ENCODE measurements at places on chromosomes 5 and 9.
A peak's percentile ranks its signal among the peaks of the same experiment; 100 is the strongest.

DNA sequence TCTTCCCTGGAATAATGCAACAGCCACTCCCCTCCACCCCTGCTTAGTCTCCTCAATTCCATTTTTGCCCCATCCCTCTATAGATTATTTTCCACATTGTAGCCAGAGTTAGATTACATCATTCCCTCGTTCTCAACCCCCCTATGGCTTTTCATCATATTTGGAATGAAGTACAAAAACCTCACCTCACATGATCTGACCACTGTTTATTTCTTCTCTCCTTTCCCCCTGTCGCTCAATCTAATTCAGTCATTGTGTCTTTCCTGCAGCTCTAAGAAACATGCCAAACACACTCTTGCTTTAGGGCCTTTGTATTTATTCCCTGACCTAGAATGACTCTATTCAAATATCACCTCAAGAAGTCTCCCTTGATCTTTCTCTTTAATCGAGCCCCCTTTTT, 22.6 kb upstream of the HK3 start:
- DNase-seq: no peak

DNA sequence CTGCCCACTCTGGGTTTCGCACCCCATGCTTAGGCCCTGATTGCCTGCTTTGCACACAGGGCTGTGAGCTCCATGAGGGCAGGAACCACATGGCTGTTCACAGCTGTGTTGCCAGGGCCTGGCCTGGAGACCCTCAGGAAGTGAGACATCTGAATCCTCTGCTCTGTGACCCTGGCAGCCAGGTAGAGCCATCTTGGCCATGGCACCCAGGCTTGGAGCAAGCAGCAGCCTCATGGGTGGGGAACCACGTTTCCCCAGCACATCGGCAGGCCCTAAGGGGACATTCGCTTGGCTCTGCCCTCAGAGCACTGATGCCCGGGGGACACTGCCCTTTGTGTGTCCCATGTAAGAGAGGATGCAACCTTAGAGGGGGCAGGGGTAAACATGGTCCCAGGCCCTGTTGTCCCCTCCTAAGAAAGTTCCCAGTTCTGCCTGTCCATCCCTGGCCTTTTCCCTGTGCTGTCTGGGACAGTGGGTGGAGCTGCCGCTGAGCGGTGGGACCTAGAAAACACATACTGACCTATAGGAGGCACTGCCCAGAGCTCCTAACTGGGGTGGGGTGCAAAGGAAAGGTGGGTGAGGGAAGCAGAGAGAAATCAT, 144.1 kb upstream of the IER5L start:
- DNase-seq: peak; percentile 20

DNA sequence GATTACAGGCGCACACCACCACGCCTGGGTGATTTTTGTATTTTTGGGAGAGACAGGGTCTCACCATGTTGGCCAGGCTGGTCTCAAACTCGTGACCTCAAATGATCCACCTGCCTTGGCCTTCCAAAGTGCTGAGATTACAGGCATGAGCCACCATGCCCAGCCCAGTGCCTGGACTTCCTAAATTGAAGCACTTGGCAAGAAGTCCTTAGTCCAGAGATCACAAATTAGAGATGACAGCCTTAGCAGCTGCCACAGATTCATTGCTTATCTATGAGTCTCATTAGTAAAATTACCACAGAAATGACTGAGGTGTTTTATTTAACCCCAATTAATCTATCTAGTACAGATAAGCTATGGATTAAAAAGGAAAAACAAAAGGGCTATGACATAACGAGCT, 19.2 kb downstream of the EFCAB9 start:
- DNase-seq: no peak

GRCh38 chr9:95570150-95570549, 53.4 kb upstream of the PTCH1 start:
- DNase-seq: no peak

DNA sequence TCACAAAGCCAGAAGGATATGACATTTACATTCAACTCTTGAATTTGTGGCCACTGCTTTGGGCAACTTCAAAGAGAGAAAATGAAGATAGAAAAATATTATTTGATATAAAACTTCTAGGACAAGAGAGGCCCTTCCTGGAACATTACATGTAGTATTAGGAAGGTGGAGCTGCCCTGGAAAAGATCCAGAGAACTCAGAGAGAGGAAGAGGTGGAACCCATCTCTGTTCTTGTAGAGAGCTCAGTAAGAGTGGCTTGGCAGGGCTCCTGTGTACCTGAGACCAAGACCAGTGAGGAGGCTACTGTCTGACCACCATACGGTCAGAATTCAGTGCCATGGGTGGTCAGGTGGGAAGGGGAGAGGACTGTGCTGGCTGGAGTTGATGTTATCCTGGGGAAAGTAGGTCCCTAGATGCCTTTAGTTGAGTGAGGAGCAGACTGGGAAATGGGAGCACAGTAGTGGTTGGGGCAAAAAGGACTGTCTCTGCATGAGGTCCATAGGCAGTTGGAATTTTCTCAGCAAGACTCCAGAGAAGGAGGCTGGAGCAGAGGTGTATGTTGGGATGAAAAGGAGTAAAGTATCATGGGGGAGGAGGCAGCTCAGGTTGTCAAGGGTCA, 7.6 kb downstream of the TGFBI start:
- no peak for DNase-seq

- no peak for DNase-seq
Measured at GRCh38 chr5:151584057-151584937, 6.8 kb downstream of the FAT2 start.

GRCh38 chr5:90741022-90741564, 182.5 kb downstream of the ADGRV1 start:
- DNase-seq: no peak

GRCh38 chr9:108816037-108816436, 39.7 kb downstream of the ACTL7B start:
- DNase-seq: no peak

GRCh38 chr9:69027355-69028097, 8.0 kb upstream of the FXN start:
- DNase-seq: peak; percentile 53

GRCh38 chr5:150272531-150272930, 17.0 kb downstream of the CAMK2A start:
- no peak for DNase-seq

GRCh38 chr5:178058321-178059012, 54.9 kb upstream of the N4BP3 start:
- no peak for DNase-seq

DNA sequence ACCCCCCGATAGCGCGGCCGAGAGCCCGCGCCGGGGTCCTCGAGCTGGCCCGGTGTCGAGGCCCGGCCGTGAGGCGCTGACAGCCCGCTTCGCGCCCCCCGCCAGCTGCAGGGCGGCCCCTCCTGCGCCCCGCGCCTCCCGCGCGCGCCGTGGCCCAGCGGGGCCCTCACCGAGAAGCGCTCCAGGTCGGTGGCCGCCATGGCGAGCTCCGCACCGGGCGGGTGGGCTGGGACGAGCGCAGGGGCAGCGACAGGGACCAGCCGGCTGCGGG, 166 bp downstream of the SEPTIN8 start:
- DNase-seq: no peak

GRCh38 chr9:124797343-124798103, 20.6 kb downstream of the OLFML2A start:
- DNase-seq: no peak

DNA sequence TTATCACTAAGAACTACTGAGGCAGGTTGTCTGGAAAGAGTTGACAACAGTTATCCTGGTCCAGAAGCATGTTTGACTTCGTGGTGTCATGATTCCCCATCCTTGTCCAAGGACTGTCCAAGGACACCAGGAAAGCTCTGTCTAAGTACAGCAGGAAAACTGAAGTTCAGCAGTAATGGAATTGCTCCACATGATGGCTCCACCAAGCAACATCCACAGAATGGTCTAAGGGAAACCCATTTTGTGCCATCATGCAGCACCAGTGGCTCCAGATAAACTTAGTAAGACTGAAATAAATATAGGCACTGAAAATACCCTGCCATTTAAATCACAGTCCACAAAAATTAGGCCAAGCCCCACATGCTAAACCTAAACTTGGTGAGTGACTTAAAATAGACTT, 192.8 kb downstream of the CDH18 start:
- DNase-seq: no peak

- no peak for DNase-seq
Measured at GRCh38 chr5:21823076-21823574, 1030.0 kb downstream of the CDH12 start.

- no peak for DNase-seq
Measured at GRCh38 chr5:144465441-144465840, 294.8 kb downstream of the KCTD16 start.

GRCh38 chr9:134676886-134677285, 35.3 kb downstream of the COL5A1 start:
- DNase-seq: no peak

- no peak for DNase-seq
Measured at GRCh38 chr5:23977997-23978396, 470.6 kb downstream of the PRDM9 start.

- DNase-seq: no peak
Measured at GRCh38 chr9:87996234-87996860, 22.0 kb upstream of the CDK20 start.

- no peak for DNase-seq
Measured at GRCh38 chr5:154373326-154373725, 72.5 kb upstream of the SAP30L start.

DNA sequence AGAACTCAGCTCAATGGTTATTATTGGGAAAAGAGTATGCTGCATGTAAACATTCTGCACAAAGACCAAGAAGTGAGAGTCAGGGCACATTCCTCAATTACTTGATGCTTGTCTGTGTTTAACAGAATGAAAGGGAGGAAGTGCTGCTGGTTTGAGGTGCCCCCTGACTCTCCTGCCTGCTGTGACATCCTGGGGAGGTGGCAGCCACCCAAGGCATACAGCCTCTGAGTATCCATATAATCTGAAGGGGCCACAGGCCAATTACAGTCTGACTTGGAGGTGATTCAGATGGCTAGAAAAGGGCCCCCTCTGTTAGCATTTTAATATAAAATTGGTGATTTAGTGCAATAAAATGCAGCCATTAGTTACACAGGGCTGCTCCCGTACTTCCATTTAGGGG, 313.8 kb downstream of the ASTN2 start:
- no peak for DNase-seq

DNA sequence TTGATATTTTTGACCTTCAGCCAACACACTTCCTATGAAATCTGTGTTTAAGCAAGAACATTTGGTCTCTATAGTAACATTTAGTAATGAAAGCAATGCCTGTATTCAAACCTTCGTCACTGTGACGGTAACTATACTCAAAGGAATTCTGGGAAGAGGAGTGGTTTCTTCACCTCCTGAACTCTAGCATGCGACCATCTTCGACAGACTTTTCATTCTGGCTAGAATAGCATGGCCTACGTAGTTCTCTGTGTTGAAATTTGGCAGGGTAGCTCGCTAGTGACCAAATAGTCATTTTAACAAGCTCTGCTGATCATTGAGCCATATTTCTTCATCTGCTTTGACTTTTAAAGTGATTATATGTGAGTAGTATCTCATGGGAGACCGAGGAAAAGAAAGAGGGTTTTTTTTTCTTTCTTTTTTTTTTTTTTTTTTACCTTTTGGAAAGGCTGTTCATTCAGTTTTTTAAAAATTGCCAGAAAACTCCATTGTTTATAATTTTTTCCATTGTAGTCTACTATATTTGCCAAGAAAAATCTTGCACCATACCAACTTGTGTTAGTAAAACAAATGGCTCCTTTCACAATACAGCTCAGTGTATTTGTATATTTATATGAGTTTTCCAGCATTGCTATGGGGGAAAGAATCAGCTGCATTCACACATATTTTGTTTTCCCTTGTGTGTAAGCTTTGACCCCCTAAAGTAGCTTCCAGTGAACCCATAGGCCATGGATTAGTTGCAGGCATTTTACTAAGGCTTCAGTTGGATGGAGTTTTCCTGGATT, 166.8 kb downstream of the NNT start:
- DNase-seq: no peak

GRCh38 chr9:123365287-123365880, 9.4 kb downstream of the CRB2 start:
- DNase-seq: no peak

GRCh38 chr5:135670588-135670987, 91.8 kb upstream of the CXCL14 start:
- no peak for DNase-seq

DNA sequence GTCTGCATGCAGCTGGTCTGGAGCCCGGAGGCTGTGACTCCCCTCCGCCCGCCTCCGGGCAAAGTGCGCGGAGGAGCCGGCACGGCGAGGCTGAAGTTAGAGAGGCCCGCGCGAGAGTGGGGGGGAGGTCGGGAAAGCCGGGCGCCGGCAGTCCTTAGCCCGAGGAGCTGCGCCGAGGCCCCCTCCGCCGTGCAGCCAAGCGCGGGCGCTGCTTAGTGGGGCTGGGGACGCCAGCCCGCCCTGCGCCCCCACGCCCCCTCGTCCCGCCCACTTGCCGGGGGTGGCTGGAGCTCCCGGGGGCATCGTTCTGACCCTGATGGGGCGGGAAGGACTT, 403 bp downstream of the NINJ1 start:
- DNase-seq: peak; percentile 66

GRCh38 chr5:56307714-56308333, 74.7 kb upstream of the ANKRD55 start:
- DNase-seq: no peak

- no peak for DNase-seq
Measured at GRCh38 chr9:36922548-36922947, 111.5 kb downstream of the PAX5 start.

- DNase-seq: no peak
Measured at GRCh38 chr5:174067499-174067898, 22.0 kb downstream of the NSG2 start.

- DNase-seq: no peak
Measured at GRCh38 chr5:65823204-65823603, 101.2 kb downstream of the NLN start.

DNA sequence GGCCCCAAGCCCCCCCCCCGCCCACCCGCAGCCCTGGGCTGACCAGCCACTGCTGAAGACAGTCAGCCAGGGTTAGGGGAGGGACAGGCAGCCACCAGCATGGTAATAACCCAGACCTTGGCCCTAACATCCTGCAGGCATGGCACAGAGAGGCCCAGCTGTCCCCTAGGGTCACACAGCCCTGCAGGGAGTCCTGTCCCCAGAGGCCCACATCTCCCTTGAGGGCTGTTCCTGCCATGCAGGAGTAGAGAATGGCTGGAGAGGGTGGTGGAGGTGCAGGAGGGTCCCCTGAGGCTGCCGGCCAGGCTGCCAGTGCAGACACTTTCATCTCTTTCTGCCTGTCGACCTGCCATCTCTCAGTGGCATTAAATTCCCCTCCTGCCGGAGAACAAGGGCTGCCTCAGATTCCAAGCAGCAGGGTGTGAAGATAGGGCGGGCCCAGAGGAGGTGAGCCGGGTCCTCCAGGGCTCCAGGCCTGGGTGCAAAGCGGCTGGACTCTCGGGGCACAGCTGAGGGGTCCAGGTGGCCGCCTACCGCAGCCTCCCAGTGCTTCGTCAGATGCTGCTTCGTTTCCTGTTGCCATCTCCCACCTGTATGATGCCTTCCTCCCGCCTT, 40.0 kb downstream of the CXXC5 start:
- no peak for DNase-seq

DNA sequence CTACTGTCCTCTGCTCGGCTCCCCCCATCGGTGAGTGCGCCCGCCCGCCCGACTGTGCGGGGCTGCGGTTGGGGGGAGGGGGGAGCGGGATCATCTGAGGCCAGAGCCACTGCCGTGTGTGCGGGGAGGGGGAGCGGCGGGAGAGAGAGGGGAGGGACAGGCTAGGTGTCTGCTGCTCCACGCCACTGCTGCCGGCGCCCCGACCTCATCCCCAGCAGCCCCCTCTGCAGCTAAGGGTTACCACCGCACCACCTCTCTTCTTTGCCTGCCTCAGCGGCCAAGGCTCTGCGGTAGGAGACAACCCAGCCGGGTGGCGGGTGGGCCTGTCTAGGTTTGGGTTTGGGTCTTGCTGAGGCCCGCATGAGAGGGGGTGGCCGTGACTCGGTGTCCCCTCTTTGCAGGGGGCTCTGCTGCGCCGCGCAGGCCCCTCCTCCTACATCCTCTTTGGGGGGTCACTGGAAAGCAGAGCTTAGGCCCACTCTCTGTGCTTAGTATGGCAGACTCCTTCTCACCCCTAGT, 670 bp upstream of the PURA start:
- DNase-seq: peak; percentile 45

Data from activated naive CD4-positive, alpha-beta T cell treated with anti-CD3 and anti-CD28 coated beads, Interleukin-2, amount 10 ng/mL, durations not matched to agents 7 days and 5 days (primary cell).